ENCODE measurements at places on chromosomes 3 and 15.

GRCh38 chr15:79522656-79523055 is 90.5 kb downstream of the MINAR1 start:
- DNase-seq: no peak

DNA sequence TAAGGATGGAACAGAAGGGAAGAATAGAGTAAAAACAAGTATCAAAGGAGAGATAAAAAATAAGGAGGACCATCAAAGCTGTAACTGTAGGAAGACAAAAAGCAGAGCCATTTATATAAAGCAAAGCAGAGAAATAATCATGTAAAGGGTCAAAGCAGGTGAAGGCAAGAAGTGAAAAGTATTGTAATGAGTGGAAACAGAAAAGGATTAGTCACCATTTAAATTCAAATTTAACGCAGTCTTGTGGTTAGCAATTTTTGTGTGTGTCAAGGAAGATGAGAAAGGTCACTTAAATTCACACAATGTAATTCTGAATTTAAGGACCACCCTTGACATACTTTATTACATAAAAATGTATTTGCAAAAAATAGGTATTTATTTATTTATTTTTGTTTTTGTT is 567.8 kb downstream of the ROBO1 start:
- no peak for DNase-seq

DNA sequence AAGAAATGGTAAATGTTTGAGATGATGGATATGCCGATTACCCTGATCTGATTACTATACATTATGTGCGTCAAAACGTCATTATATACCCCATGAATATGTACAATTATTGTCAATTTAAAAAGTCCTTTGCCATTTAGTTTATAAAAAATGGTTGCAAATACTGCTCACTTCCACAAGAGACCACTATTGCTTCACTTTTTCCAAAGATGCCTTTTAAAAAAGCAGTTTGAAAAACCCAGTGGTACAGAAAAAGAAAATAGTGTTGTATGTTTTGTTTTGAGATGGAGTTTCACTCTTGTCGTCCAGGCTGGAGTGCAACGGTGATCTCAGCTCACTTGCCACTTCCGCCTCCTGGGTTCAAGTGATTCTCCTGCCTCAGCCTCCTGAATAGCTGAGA is 39.3 kb downstream of the EDEM1 start:
- no peak for DNase-seq

- no peak for DNase-seq
Observed at GRCh38 chr15:65042776-65043327, 2.3 kb upstream of the SLC51B start.

GRCh38 chr15:68401496-68402431 is 30.2 kb downstream of the ITGA11 start:
- DNase-seq: no peak

- DNase-seq: no peak
Observed at GRCh38 chr3:168864107-168865021, 768.6 kb upstream of the GOLIM4 start.

GRCh38 chr3:171772427-171773056 is 37.7 kb downstream of the PLD1 start:
- DNase-seq: no peak

DNA sequence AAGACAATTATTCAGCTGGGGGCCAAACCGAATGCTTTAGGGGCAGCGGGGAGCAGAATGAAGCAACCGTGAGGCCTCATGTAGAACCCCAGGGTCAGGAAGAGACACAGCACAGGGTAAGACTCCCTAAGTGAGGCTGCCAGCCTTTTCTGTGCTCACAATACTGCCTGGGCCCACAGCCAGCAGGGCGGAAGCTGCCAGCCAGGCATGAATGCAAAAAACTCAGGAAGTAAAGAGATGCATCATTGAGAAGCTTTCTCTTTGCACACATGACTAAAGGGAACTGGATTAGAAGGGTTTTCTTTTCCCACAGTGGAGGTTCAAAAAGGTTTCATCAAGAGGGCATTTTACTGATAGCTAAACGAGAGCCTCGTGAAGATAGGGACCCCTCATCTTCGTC is 33.3 kb downstream of the CA12 start:
- DNase-seq: no peak

Data from esophagus squamous epithelium (tissue), 5 donors.